ENCODE measurements at places on chromosomes 1 and 21.

DNA sequence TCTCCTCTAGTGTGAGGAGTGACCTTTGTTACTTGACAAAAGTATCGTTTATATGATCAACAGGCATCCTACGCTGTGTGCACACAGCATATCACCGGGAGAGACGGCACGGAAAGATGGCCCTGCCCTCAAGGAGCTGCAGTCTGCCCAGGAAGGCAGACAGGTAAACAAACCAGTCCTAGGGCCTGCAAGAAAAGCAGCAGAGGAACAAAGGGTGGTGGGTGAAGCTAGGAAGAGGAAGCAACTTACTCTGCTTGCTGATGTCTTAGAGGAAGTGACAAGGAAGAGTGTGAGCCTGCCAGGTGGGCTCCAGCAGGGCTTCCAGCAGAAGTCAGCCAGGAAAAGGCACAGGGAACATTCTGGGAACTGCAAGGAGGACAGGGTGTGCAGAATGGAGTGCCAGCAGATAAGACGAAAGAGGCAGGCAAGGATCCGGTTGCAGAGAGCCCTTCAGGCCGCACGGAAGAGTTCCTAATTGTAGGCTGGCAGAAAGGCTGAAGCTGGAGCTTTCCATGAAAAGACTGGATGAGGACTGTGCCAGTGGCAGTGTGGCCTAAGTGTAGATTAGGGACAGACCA lies 106.7 kb downstream of the SLC45A1 start:
- no peak for DNase-seq

- DNase-seq, result no peak
These were observed 49.1 kb downstream of the SGIP1 start for GRCh38 chr1:66583021-66583420.

DNA sequence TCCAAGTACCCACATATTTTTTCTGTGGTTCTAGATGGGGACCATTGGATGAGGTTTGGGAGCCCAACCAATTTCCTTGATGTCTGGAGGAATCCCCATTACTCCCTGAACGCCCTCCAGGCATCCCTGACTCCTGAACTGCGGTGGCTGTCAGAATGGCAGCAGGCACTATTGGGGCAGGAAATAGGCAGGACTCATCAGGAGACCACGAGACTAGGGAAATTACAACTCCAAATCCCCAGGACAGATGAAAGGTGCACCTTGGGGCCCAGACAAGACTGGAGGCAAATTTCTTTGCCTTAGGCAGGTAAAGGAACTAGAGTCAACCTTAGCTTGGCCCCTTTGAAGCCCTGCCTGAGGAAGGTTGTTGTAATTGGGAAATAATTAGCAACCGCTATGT lies 1.1 kb downstream of the CGN start:
- DNase-seq, result no peak

- DNase-seq, result no peak
These were observed 48.1 kb downstream of the PRKCZ start for GRCh38 chr1:2098301-2098698.

DNA sequence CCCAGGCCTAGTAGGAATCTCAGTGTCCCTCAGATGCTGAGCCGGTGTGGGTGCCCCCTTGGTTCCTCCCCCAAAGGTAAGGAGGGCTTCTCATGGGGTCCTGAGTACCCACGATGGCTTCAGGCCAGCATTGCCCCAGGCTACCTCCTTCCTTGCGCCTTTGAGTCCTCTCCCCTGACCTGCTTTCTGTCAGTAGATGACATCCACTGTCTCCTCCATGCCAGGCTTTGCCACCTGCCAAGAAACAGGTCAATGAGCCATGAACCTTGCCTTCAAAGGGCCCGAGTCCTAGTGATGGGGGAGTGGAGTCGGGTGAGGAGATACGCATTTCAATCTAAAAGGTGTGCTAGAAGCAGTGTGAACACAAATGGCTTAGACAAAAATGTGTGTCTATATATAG lies 15.6 kb downstream of the WNT4 start:
- DNase-seq, result no peak

GRCh38 chr1:169890761-169891538 lies 2.7 kb downstream of the SCYL3 start:
- DNase-seq, result no peak

- DNase-seq, result no peak
These were observed 45.4 kb upstream of the USP1 start for GRCh38 chr1:62391369-62391971.

DNA sequence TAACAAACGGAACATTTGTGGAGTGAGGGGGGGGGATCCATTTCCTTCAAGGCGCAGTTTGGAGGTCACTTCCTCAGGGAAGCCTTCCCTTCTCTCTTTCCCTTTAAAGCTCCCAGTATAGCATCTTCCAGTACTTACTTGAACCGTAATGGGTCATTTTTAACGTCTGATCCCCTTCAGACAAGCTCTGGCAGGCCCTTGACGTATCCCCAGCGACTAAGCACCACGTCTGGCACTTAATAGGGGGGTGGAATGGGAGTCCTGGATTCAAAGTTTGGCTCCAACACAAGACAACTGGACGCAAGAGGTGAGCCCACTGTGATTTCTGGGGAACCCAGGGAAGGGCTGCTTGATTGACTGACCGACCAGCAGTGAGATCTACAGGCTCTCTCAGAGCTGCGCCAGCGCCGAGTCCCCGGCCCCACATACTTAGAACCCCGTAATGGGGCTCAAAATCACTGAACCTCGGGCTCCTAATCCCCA lies 441 bp downstream of the YARS1 start:
- peak; percentile 6 for DNase-seq

DNA sequence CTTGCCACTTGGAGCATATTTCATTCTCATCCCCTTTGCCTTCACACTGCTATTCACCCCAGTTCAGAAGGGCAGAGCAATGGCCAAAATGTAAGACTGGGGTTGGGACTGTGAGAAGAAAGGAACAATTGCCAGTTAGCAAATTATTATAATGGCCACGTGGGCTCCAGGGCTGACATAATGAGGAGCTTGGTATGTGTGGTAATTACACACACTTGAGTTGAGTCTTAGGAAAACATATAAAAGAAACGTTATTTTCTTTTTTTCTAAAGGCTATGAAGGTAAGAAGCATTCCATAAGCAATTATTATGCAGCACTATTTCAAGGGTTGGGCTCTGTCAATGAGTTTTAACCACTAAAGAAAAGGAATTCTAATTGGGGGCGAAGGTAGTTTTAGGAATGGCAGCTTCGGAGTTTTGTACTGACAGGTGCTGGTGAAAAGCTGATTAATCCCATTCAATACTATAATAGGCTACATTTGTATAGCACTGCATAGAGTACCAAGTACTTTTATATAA lies 32.5 kb upstream of the BCL10 start:
- DNase-seq, result no peak

GRCh38 chr1:181989261-181989920 lies 72.1 kb downstream of the ZNF648 start:
- no peak for DNase-seq

- no peak for DNase-seq
These were observed 39.7 kb downstream of the NKAIN1 start for GRCh38 chr1:31199949-31200348.

- no peak for DNase-seq
These were observed 84.7 kb upstream of the LYPLAL1 start for GRCh38 chr1:219088778-219089557.

DNA sequence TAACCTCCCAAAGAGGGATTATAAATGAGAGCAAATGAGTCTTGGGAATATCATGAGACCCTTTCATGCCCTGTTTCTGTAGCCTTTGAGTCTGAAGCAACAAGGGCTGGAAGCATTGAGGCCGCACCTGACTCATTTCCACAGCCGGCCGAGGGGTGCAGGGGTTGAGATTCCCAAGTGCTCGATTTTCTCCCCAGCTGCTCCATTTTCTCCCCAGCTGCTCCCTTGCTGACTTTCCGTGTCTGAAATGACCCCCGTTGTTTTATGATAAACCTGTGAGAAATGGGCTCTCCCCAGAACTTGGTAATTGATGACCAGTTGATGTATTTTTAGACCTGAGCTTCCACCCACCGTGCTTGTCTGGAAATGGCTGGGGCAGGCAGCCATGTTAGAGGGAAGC lies 22.9 kb downstream of the SIM2 start:
- DNase-seq, result no peak

- no peak for DNase-seq
These were observed 55.9 kb downstream of the MACO1 start for GRCh38 chr1:25486602-25487001.

DNA sequence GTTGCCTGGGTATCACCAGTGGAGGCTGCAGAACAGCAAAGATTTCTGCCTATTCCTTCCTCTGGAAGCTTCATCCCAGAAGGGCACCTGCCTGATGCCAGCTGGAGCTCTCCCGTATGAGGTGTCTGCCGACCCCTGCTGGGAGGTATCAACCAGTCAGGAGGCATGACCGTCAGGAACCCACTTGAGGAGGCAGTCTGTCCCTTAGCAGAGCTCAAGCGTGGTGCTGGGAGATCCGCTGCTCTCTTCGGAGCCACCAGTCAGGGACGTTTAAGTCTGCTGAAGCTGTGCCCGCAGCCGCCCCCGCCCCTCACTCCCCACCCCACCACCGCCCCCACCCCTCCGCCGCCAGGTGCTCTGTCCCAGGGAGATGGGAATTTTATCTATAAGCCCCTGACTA lies 23.1 kb upstream of the HFM1 start:
- DNase-seq, result no peak

- DNase-seq, result no peak
These were observed 538.5 kb downstream of the NEGR1 start for GRCh38 chr1:71743862-71744261.

GRCh38 chr1:87696483-87696882 lies 367.8 kb downstream of the LMO4 start:
- DNase-seq, result no peak

DNA sequence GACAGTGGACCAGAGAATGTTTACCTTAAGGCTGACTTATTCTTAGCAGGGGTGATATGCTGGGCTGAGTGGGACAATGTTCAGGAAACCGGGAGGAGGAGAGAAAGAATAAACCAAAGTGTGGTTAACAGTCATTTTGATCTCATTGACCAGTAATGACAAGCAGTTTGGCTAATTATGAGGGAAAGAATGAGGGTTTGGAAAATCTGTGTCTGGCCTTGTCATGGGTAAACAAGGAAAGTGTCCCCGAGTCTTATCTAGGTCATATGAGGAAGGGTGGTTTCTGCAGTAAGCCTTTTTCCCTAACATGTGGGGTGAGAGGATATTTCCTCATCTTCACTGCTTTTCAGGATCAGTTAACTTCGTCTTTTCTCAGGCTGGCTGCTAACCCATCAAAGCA lies 155.0 kb downstream of the TPR start:
- no peak for DNase-seq

DNA sequence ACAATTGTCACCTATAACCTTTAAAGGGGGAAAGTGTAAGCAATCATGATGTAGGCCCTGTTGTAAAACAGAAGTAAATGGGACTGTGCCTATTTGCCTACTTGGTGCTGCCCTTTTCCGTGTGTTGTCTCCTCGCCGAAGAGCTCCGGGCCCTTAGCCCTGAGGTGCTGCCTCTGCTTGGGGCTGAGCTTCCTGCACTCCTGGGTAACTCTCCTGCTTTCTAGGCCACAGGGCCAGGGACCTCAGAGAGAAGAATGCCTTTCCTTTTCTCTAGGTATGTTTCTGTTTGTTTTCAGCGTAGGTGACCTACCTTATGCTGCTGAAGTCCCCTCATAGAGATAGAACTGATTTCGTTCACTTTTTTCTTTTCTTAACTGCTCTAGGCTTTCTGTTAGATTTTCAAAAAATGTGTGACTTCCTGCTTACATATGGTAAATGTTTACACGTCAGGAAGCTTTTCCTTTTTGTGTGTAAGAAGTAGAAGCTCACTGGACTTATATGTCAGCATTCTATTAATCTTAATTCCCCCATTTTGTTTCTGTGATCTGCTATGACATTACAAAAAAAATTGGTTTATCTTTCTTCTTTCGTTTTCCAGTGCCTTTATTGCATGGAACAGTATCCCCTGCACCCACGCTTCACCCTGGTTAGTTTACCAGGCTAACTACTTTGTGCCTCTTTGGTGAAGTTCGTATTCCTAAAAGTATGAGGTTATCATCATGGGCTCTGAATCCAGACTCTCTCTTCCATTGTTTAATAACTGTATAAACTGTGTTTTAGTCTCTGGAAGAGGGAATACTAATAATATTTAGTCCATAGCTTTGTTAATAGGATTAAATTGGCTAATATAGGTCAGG lies 61.7 kb downstream of the ITSN1 start:
- DNase-seq, result no peak

DNA sequence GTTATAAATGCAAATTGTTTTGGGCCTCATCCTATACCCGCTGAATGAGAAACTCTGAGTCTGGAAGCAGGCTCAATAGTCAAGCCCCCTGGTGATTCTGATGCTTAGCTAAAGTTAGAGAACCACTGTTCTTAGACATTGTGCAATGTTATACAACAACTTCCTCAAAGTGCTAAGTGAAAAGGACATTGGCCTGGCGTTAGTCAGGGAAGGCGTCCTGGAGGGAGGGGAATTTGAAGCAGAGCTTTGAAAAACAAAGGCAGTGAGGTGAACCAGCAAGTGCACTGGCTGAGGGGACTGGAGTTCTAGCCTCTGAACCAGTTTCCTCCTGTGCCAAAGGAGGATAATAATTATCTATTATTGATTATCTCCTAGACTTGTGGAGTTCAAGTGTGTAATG lies 5.1 kb downstream of the CD1D start:
- DNase-seq, result no peak

DNA sequence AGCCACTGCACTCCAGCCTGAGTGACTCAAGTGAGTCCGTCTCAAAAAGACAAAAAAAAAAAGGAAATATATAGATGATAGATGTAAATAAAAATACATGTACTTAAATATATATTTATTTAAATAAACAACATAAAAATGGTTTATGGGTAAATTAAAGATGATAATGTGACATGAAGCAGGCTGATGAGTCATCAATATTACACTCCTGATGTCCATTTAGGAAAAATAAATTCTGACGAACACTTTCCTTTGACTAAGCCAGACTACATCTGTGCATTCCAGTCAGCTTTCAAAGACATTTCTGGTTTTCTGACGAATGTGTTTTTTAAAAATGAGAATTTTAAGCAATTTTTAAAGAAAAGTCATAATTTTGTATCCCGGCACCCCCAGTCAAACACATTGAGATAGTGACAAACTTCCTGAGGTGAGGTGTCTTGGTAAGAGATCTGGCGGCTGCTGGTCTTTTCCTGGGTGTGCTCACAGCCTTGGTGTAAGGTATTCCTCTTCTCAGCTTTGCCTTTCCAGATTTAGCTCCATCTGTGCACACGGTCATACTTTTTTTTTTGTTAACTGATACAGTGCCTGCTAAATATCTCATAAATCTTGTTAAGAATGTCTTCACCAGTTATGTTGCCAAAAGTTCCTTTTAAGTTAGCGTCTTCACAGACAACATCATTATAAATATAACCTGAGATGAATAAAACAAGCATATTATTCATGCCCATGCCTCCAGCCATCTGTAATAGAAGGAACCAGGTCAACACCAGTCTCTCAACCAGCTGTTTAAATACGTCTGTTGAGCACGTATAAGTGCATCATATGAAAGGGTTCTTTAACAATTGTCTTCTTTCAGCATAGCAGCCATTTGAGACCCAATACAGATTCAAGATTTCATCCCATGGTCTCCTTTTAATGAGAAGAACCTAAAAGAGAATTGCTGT lies 214.5 kb upstream of the PLD5 start:
- DNase-seq, result no peak

DNA sequence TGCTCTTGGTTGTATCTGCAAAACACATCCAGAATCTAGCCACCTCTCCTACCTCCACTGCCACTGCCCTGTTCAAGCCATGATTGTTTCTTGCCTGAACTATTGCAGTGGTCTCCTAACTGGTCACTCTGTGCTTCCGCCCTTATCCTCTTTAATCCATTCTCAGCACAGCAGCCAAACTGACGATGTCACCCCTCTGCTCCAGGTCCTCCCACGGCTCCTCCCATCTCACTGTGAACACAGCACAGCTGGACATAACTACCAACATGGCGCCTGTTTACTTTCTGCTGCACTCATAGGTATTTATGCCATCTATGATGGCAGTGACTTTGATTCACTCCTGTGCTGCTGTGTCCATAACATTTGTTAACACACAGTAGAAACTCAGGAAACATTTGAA lies 406.7 kb downstream of the DISC1 start:
- DNase-seq, result no peak
